ENCODE measurements at places on chromosomes 5 and 9.

GRCh38 chr9:135978642-135979546, 17.7 kb upstream of the UBAC1 start:
- peak; percentile 39 for DNase-seq

DNA sequence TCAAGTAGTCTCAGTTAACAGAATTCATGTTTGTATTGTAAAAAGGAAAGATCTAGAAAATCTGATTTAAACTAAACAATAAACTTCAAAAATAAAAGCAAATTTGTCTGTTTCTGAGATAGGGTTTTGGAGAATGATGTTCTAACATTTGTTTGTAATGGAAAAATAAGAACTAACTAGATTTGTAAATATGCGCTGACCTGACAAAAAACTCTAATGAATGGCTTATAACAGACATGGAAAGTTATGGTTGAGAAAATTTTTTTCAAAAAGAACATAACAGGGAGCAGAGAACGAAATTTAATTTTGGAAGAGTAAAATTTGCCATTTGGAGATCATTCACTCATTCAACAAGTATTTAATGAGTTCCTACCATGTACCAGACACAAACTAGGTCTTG, 179.0 kb upstream of the TARS1 start:
- no peak for DNase-seq

- DNase-seq = no peak
Observed at GRCh38 chr5:101664071-101664791, 631.9 kb downstream of the SLCO4C1 start.

GRCh38 chr5:38835887-38836286, 9.9 kb upstream of the OSMR start:
- DNase-seq = no peak

- no peak for DNase-seq
Observed at GRCh38 chr5:8701251-8701650, 832.3 kb downstream of the MTRR start.

DNA sequence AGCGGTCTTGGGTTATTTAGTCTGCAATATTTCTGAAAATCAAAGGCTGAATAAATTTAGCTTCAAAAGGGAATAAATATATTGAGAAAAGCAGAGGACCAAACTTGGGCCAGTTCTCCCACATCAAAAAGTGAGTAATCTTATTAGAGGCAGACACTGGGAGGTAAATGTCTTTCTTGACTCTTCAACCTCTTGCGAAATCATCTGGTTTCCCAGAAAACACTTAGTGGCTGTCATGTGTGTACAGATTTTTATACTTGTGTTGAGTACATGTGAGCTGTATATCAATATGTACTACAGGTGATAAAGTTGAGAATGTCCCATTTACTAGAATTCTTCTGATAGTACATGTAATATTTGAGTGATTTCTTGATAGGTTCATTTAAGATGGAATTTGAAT, 454.9 kb downstream of the PRR16 start:
- no peak for DNase-seq

DNA sequence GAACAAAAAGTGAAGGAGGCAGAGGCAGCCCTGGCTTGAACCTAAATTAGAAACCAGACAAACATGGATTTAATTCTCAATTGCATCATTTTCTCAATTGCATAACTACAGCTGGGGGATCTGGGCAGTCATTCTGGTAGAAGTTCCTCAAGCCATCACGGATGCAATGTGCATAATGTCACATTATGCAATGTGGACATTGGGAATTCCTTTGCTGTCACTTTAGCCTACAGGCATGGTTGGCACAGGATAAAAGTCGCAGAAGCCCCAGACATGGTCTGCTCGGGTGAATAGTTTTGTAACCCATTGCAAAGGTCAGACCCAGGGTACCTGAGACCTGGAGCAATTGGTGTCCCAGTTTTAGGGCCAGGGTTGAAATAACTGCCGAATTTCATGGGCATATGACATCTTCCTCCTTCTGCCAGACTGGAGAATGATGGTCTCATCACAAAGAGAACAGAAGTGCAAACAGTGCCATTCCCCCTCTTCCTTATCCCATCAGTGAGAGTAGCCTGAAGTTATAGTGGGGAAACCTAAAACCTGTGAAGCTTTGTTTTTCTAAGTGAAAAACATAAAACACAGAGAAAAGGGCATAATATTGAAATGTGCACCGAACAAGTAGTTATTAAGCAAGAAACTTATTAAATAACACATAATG, 290.8 kb downstream of the MSX2 start:
- DNase-seq = no peak

GRCh38 chr5:90915393-90915792, 356.8 kb downstream of the ADGRV1 start:
- no peak for DNase-seq

- peak; percentile 48 for DNase-seq
Observed at GRCh38 chr9:73149371-73150067, 2.1 kb upstream of the ANXA1 start.

GRCh38 chr5:181133610-181134231, 2.8 kb upstream of the OR2V1 start:
- peak; percentile 55 for DNase-seq

GRCh38 chr9:130468566-130468965, 23.8 kb downstream of the ASS1 start:
- DNase-seq = no peak

DNA sequence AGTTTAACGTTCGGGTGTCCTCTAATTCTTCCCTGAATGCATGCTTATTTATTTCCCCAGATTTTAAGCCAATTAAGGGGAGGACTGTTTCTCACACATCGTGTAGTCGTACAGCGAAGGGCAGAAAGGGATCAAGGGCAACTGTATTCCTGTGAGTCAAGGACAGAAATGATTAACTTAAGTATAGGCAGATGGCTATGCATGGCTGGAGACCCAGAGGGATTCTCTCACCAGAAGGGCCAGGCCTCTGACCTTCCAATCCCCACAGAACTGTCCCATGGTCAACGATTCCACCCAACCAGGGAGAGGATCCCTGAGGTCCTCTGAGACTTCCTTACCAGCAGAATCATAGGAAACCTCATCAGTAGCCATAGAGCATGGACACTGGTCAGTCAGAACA, 161.8 kb upstream of the MAP1B start:
- no peak for DNase-seq

DNA sequence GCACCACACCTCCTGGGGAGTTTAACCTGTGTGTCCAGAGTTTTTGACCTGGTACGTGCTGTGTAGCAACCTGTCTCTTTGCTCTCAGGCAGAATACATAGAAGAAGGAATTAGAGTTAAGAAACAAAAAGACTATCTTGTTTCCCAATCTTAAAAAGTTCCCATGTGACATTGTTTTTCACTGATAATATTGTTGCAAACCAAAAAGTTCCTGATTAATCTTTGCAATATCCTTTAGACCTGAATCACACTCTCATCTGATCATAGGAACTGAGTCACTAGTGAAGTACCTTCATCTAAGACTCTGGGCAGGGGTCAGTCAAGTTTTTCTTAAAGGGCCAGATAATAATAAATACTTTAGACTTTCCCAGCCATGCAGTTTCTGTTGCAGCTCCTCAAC, 35.1 kb downstream of the BASP1 start:
- DNase-seq = no peak

GRCh38 chr5:74767579-74767913, 497 bp downstream of the NSA2 start:
- DNase-seq = peak; percentile 30

DNA sequence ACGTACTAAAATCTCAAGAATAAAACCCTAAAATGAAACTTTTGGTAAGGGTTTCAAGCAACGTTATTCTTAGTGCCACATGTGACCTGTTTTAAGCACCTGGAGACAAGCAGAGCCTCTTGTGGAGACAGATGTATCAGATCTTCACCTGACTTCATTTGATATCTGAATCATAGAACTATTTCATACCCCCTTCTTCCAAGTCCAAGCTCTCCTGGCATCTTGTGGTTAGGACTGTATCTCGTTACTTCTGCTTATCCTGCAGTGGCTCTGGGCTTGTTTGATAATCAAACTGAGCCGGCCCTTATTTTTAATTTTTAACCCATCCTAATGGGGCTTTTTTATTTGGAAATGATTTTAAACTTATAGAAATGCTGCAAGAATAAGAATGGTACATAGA, 11.1 kb upstream of the FSD1L start:
- no peak for DNase-seq

- no peak for DNase-seq
Observed at GRCh38 chr5:55897905-55898304, 46.7 kb downstream of the IL31RA start.

DNA sequence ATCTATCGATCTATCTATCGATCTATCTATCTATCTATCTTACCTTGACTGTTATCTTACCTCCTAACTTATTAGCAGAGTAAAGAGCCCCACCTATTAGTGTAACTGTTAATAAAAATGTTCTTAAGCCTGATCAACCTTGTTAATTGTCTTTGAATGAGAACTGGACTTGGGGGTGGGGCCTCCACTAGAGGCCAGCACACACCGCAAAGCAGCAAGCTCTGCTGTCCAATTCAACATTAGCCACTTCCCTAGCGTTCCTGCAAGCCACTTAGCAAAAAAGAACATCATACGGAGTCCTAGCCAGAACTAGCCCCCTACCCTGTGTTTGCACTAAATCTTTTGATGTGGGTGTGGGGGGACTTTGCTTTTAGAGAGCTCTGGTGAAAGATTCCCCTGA, 515.8 kb downstream of the KDM4C start:
- DNase-seq = peak; percentile 11

GRCh38 chr9:15086778-15087324, 176.6 kb upstream of the FREM1 start:
- no peak for DNase-seq

- no peak for DNase-seq
Observed at GRCh38 chr9:125145425-125145824, 2.1 kb upstream of the SCAI start.

DNA sequence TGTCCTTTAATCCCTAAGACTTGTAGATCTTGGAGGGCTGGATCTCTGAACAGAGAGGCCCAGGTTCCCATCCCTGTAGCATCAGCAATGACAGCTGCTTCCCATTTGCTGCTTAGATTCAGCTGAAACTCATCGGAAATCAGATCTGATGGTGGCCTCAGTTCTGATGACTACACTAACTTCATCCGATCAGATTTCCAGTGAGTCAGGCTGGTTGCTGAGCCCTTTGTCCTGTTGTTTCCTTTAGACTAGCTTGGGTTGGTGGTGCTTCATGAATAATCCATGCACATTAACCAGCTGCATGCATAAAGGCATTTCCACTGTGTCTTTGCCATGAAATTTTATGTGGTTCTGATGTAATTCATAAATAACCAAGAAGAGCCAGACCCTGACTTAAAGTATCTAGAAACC, 195.2 kb upstream of the TUT7 start:
- no peak for DNase-seq

- DNase-seq = no peak
Observed at GRCh38 chr5:83433891-83434290, 37.7 kb upstream of the VCAN start.

All from RPMI8226 (cell line).